AG08395 (cell line): ENCODE measurements at places on chromosomes 7 and 10.

DNA sequence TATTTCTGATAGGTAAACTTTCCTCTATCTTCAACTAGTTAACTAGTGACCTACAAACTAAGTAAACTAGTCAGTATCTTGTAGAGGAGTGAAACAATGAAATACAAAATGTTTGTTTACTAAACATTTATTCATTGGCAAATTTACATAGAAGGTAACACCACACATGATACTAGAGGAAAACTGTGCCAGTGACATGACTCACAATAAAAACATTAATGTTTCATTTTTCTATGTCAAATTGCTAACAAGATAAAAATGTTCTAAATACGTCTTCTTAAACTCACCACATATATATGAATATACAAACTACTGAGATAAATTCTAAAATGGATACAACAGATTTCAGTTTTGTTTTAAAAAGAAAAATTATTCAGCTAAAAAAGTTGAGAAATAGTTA, 471.3 kb downstream of the PARD3 start:
- DNase-seq, result no peak

DNA sequence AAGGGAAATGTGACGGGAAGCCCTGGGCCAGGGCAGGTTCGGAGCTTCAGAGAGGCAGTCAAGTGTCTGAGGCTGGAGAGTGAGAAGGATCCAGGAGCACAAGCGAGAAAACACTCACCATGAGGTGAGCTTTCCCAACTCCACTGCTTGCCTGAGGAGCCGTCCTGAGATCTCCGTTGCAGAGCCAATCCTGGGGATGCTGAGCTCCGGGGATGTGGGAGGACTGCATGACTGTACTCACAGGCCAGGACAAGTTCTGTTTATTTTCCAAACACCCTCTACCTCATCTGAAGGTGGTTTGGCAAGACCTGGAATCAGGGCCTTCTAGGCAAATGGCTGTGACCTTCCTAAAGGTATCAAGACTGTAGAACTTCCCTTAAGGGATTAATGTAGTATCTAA, 38.7 kb downstream of the GLI3 start:
- peak; percentile 28 for DNase-seq

GRCh38 chr10:12842310-12842709, 159.2 kb downstream of the CCDC3 start:
- no peak for DNase-seq

DNA sequence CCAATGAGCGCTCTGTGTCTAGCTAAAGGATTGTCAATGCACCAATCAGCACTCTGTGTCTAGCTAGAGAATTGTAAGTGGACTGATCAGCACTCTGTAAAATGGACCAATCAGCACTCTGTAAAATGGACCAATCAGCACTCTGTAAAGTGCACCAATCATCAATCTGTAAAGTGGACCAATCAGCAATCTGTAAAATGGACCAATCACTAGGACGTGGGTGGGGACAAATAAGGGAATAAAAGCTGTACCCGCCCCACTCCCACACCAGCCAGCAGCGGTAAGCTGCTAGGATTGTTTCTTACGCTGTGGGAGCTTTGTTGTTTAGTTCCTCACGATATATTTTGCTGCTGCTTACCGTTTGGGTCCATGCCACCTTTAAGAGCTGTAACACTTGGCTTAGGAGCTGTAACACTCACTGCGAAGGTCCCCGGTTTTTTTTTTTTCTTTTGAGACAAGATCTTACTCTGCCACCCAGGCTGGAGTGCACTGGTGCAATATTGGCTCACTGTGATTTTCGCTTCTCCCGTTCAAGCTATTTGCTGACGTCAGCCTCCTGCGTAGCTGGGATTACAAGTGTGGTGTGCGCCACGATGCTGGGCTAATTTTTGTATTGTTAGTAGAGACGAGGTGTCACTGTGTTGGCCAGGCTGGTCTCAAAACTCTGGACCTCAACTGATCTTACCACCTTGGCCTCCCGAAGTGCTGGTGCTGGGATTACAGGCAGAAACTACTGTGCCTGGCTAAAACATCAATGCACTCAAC, 184.8 kb downstream of the PTPN20 start:
- no peak for DNase-seq

GRCh38 chr10:59976909-59977308, 70.6 kb upstream of the CCDC6 start:
- no peak for DNase-seq
